ENCODE measurements at places on chromosomes 2 and 18.
A peak's percentile ranks its signal among the peaks of the same experiment; 100 is the strongest.

DNA sequence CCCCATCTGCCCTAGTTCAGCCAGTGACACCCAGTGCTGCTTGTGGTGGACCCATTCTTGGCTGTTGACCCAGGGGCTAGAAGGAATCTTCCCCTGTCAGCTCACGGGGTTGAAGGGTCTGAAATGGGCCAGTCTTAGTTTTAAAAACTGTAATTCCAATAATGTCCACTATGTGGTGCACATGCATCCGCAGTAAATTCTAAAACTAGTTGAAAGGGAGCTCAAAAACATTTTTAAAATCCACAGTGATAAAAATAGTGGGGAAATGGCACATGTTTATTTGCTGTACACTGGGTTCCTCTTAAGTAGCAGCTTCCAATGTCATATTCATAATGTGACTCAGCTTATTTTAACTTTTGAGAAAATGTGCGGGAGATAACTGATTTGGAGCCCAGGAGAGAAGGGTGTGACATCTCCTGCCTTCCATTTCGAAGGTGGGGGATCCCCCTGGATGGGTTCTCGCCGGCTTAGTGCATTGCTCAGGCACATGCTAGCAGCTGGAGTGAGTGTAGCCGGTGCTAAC is 32.8 kb downstream of the GRHL1 start:
- DNase-seq: no peak

- DNase-seq: no peak
These were observed 593 bp downstream of the SP140L start for GRCh38 chr2:230327418-230328154.

DNA sequence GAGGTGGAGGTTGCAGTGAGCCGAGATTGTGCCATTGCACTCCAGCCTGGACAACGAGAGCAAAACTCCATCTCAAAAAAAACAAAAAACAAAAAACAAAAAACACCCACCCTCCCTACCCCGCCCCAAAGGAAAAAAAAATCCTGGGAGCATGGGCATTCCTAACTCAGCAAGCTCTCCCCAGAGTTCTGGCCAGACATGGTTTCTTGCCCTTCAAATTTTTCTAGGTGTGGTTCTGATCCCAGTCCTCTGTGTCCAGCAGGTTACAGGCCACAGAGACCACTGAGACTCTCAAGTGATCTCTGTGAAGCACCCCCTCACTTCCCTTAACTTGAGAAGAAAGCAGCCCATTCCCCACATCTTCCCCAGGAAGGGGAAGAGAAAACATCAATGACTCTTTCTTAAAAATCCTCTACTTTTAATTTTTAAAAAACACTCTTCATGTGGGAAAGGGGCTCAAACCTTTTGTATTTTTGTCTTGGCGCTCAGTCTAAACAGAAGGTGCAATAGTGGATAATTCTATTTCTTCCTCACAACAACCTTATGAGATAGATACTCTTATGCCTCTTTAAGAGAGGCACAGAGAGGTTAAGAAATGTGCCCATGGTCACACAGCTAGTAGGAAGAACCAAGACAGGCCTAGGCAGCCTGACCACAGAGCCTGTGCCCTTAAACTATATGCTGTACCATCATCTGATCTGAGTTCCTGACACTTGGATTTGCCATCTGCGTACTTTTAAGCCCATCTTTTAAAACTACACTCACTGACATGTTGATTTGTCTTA is 6.9 kb upstream of the KCNE4 start:
- DNase-seq: no peak

DNA sequence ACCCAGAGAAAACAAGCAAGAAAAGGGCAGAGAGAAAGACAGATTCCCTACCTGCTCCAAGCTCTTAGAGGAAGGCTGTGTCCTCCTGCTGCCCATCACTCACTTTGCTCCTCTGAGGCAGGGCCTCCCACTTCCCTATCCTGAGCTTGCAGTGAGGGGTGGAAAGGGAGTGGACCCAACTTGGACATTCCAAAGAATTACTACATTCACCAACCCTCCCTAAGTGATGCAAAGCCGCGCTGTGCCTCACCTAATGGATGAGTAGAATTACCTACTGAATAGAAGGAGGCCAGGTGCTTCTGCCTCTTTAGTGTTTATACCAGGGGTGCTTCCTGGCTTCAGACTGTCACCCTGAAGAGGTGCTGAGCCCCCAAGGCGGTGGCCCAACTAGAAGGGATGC is 5.6 kb upstream of the OSR1 start:
- DNase-seq: no peak

- no peak for DNase-seq
These were observed 102.9 kb downstream of the MRO start for GRCh38 chr18:50716902-50717301.

DNA sequence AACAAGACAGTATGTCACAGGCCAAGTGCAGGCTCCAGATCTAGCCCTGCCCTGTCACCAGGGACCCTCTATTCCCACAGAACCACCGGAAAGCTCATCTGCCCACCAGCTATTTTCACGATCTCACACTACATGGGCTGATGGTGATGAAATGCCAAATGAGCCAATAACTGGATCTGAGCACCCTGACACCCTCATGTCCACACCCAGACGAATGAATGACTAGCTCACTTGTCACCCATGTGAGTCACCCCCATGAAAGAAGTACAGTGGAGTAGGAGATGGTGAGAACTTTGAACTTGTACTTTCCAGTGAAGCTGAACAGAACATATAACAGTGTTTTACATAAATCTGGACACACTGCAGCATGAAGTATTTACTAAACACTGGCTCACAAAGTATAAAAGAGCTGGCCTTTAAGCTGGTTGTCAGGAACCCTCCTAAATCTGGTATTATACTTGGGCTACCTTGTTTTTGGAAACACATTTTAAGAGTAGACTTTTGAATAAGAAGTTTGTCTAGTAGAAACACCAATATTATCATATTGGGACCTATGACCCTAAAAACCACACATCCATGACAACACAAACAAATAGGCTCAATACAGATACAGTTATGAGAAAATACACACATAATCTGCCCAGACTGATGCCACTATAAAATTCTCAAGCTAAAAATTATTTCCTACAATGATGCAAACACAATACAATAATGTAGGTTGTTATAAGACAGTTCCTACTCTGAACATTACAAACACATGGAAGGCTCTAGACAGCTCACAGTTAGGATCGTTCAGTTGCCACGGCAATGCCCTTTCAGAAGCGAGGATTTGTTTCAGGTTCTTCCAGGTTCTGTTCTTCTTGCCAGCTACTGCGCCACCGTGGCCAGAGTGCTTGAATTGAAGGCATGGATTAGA is 19.0 kb downstream of the INO80C start:
- peak; percentile 23 for DNase-seq

GRCh38 chr18:31088532-31088931 is 13.7 kb downstream of the DSC2 start:
- DNase-seq: no peak

DNA sequence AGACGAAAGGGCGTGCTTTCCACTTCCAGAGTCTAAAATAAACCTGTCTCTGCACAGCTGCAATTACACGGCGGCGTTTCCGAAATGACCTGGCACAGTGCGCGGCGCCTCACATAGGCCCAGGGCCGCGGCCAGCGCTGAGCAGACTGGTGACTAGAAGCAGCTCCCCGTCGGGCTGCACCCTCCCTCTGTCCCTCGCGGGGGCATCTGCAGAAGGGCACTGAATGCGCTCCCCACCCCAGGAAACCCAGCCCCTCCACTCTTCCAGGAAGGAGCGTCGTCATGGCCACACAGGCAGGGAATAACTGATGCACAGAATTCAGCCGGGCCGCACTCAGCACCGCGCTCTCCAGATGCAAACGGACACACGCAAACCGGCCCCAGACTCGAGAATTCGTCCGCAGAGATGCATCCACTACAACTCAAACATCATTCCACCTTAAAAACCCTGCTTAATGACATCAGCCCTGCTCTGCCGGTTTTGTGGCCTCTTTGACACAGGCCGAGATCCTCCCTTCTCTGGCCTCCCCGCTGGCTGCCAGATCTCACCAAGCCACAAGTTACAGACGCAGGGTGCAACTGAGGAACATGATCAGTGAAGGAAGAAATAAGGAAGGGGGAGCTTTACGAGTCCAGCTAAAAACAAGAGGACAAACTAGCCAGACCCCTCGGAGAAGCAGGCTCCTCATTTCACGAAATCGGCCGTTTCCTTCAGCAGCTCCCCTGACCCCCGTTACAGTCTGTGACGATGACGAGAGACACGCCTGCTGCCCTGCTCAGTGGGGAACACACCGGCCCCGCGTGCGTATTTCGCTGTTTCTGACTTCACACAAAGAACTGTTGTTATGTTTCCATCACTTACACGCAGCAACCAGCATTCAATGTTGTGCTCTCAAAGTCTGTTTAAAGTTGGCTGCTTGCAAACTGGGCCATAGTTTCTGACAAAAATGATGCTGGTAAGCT is 40.2 kb downstream of the MBP start:
- no peak for DNase-seq

DNA sequence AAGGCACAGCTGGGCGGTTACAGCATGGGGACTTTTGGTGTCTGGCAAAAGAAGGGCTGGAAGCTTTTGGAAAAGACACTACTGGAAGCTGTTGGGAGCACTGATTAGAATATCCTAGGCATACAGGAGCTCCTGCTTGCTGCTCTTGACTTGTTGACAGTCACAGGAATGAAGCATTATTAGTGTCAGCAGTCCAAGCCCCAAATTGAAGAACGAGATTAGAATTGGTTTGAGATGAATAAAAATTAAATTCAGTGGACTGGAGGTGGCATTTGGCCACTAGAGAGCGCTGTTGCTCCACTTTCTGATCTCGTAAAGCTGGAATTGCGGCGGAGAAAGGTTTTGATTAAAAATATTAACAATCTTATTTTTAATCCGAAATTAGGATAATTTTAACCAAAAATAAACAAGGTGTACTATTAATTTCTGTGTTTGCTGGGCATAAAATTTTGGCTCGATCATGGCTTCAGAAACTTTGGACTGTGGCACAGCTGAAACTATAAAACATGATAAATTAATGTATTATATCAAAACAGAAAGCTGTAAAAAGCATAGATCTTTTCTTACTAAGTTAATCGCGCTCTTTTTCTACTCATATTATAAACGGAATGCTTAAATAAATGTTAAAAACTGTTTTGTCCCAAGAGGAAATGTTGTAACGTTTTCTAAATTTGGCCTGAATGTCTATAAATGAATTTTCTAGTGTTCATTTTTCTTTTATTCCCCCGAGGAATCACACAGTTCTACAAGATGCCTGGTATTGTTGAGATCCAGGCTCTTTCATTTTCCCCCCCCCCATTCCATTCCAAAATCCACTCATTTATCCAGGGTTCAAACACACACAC is 2.4 kb upstream of the HOXD8 start:
- DNase-seq: peak; percentile 60

DNA sequence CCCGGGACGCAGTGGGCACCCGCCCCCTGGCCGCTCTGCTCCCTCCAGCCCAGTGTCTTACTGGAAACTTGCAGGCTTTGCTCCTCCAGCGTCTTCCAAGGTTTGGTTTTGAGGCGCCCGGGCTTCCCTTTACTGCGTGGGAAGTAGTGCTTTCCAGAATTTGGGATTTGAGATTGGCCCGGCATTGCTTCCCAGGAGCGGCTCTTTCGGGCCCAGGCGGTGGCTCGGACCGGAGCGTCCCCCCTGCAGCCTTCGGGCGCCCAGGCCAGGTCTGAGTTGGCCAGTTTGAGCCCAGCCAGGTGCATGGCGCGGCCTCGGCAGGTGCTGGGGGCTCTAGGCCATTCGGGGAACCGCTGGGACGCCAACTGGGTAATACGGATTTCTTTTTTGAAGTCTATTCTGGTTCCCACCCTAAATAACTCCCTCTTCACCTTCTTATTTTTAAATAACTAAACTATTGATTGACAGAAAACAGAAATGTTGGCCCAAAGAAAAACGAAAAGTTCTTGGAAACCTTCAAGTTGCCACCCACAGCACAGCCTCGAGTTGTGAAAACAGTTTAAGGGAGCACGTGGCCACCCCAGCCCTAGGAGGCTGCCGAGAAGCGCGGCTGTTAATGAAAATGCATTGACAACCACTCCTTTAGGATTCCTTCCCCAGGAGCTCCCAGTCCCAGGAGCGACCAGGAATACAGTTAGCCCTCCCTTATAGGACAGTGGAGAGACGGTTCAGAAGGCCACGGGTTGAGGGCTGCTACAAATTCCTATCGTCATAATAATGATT is 766 bp downstream of the SNTG2 start:
- DNase-seq: no peak

DNA sequence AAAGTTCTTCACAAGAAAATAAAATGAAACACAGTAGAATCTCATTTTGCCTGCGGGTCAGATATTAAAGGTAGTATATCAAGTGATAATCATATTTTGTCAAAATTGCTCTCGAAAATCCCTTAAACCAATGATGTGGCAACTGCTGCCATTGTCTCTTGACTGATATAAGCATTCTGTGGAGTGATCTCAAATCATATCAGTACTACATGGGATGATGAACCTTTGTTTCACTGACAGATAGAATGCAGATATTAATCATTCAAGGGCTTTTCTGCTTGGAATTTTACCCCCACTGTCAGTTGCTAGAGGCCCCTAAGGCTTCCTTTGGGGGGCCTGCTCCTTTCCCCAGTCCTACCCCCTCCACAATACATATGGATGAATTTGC is 31.3 kb upstream of the MALL start:
- DNase-seq: no peak

DNA sequence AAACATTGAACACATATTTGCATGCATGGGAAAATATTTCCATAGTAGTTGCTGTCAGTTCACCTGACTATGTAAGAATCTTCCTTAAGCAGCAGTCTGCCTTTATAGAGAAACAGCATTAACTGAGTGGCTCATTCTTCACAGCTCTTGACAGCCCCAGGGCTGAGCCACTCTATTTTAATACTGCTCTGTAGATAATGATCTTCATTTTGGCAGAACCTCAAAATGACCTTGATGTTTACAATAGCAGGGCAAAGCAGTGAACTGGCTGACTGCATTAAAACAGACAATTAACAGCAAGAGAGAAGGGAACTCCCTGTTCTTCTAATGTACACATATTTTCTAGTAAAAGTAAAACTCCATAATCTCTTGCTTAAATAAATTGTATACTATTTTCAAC is 580.6 kb upstream of the SOX11 start:
- DNase-seq: no peak

GRCh38 chr2:142174176-142174575 is 43.4 kb upstream of the LRP1B start:
- DNase-seq: no peak

DNA sequence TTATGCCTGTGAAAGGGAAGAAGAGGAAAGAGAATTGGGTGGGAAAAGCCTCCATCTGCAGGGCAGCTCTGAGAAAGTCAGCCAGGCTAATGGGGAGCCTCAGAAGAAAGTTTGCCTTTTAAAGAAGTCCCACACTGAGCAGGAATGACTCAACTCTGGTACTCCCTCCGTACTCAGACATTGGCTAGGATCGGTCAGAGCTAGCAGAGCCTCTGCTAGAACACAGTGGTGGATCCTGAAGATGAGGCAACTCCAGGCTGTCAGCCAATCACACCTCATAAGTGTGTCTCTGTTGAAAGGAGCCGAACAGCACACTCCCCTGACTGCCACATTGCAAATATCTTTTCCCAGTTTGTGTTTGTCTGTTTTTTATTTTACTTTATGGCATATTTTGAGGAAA is 96.9 kb downstream of the HNRNPLL start:
- DNase-seq: no peak
